B cell (primary cell): ENCODE measurements at places on chromosomes 16 and 17. TPM values are rescaled to one million over a fixed set of nuclear protein-coding genes. Genes with fewer than 3 reads are reported as not detected.
A peak's percentile ranks its signal among the peaks of the same experiment; 100 is the strongest.

- H3K27ac ChIP-seq: no peak overlapping the region
- no peak for DNase-seq
- H3K27me3 ChIP-seq: no peaks in the 10 kb centered on the region
- H3K4me1 ChIP-seq: no peaks in the 10 kb centered on the region
- no peaks in the 10 kb centered on the region for H3K36me3 ChIP-seq
Observed at GRCh38 chr17:50640686-50641351, 6.1 kb downstream of the ABCC3 start.

NDUFB10 gene
- 63.7 and 70.4 TPM in 2 replicates for total RNA-seq

DNA sequence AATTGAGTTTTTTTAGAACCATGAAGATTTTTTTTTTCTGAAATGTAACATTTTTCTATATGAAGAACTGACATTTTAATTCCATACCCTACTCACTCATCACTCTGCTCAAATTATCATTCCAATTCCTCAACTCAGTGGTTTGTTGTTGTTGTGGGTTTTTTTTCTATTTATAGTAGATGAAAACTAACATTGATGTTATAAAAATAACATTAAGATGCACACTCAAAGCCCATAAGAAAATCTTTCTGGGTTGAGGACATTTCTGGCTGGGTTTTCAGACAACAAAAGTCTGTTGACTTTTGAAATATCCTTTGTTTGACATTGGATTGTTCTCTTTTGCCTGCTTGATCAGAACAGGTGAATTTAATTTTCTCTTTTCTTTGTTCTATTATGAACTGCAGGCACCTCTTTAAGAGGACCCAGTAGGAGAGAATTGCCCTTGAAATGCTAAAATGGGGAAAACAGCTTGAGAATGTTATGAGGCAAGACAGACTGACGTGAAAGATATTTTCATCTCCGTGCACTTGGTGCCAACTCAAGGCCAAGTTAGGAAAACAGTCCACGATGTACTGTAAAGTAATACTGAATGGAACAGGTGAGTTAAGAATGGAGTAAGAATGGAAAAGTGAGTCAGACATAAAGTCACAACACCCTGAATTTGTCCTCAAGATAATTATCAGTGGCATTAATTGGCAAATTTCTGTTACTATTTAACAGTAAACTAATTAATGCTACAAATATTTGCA is 16.1 kb upstream of the ABCA5 start:
- no peak for DNase-seq
- no peak overlapping the region for H3K4me3 ChIP-seq
- no peaks in the 10 kb centered on the region for H3K27me3 ChIP-seq
- H3K36me3 ChIP-seq: no peaks in the 10 kb centered on the region

- no peak overlapping the region for H3K4me3 ChIP-seq
- H3K27ac ChIP-seq: no peak overlapping the region
- H3K27me3 ChIP-seq: no peaks in the 10 kb centered on the region
- peaks cover 6% of the 10 kb centered on the region for H3K4me1 ChIP-seq
- DNase-seq: no peak
Observed at GRCh38 chr16:84740596-84741116, 40.9 kb downstream of the USP10 start.

- H3K36me3 ChIP-seq: no peaks in the 10 kb centered on the region
- no peaks in the 10 kb centered on the region for H3K4me1 ChIP-seq
- H3K27ac ChIP-seq: no peak overlapping the region
Observed at GRCh38 chr16:76204249-76204648, 73.0 kb upstream of the CNTNAP4 start.

DNA sequence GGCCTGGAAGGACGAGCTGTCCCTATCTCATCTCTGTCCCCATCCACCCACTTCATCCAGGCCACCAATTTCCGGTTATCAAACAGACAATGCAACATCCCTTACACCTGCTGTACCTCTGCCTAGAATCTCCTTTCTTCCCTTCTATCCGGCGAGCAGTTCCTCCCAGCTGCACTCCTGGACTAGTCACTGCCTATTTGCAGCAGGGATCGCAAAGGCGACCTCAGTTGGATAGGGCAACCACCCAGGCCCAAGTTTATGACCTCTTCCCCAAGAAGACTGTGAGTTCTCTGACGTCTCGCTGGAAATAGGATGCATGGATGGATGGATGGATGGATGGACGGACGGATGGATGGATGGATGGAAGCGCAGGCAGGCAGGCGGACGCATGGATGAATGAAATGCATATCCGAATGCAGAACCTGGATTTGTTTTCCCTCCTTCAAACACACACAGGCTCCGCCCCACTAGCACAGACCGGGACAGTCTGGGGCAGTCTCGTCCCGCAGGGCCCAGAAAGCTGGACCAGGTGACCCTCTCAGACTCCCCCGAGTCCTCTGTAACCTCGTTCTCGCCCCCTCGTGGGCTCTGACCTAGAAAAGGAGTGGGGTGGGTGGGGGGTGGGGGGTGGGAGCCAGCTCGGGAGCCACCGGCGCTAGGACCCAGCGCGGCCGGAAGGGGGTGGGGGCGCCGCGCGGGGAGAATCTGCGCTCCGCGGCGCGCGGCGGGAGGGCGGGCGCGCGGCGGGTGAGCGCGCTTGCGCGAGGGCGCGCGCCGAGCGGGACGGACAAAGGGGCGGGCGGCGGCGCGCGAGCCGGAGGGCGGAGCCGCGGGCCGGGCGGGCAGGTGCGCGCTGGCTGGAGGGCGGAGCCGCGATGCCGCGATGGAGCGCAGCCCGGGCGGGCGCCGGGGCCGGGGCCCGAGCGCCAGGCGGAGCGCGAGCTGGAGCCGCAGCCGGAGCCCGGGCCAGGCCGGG is at the start of gene SBK1:
SBK1 (plus strand) TSS at position 875 of the 976 bp plus-strand sequence. CDS start 24,867 bp downstream, outside the sequence.
- H3K4me1 ChIP-seq: peaks cover 15% of the 10 kb centered on the region
- peak within 1 kb of the TSS; percentile 65 for H3K4me3 ChIP-seq
- H3K27ac ChIP-seq: peak within 1 kb of the TSS; percentile 11
- no peaks in the 10 kb centered on the region for H3K36me3 ChIP-seq
- peaks cover 20% of the 10 kb centered on the region for H3K27me3 ChIP-seq

DNA sequence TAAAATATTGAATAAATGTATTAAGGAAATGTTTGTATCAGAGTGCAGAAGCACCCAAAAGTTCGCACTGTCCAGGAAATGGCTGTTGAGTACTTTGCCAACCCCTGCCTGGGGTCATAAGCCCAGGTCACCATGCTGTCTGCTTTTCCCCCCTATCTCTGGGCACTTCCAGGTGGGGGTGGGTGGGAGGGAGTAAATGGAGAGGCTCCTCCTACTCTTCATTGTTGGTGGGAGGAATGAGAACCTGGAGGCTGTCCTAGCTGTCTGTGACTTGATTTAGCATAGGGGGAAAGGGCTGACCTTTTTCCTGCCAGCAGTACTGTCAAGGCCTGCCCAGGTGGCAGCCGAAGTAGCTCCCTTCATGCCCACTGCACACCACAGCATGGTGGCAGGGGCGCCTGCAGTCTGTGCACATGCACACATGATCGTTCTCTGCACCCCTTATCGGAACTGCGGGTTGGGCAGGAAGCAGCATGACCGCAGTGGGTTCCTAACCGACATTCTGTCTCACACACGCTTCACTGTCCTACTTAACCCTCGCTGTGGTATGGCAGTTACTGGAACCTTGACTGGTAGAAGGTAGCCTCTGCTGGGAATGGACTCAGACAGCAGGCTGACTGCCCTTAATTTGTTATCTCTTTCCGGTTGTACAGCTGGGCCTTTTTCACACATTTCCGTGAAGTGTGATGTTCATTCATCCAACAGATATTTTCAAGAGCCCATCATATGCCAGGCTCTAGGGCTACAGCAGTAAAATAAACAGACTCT is 41.5 kb downstream of the LDHD start:
- H3K4me1 ChIP-seq: peaks cover 37% of the 10 kb centered on the region
- H3K36me3 ChIP-seq: no peaks in the 10 kb centered on the region
- DNase-seq: peak; percentile 83
- H3K27me3 ChIP-seq: no peaks in the 10 kb centered on the region

DNAI2 gene
- not detected in 2 replicates for total RNA-seq

DNA sequence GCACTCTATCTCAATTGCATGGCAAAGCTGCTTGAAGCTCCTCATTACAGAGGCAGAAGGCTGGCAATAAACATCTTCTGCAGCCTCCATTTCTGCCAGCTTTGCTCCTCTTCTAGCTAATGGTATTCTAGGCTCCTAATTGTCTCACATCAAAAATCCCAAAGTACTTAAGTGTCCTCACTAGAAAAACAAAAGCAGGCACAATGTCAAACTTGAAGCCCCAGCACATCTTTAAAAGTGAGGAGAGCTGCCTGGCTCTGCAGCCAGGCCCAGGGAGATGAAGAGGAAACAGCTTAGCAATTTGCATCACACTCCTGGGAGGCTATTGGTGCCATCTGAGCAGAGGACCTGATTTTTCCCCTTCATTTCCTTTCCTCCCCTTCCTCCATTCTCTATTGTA is 197.1 kb downstream of the KCNJ2 start:
- H3K36me3 ChIP-seq: no peaks in the 10 kb centered on the region
- no peaks in the 10 kb centered on the region for H3K4me1 ChIP-seq
- no peak overlapping the region for H3K27ac ChIP-seq
- DNase-seq: no peak

DNA sequence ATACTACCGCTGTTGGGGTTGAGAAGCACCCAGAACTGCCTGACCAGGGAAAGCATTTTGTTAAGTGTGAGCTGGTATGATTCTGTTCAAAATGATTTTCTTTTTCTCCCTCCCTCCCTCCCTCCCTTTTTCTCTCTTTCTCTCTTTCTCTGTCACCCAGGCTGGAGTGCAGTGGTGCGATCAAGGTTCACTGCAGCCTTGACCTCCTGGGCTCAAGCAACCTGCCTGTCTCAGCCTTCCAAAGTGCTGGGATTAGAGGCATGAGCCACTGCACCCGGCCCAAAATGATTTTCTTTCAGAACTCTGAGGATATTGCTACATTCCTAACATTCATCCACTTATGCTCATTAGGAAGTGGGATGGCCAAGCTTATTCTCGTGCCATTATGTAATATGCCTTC is 41.3 kb downstream of the SLC47A1 start:
- H3K27me3 ChIP-seq: peaks cover 5% of the 10 kb centered on the region
- no peak for DNase-seq
- H3K36me3 ChIP-seq: no peaks in the 10 kb centered on the region
- H3K4me3 ChIP-seq: no peak overlapping the region
- no peak overlapping the region for H3K27ac ChIP-seq

DNA sequence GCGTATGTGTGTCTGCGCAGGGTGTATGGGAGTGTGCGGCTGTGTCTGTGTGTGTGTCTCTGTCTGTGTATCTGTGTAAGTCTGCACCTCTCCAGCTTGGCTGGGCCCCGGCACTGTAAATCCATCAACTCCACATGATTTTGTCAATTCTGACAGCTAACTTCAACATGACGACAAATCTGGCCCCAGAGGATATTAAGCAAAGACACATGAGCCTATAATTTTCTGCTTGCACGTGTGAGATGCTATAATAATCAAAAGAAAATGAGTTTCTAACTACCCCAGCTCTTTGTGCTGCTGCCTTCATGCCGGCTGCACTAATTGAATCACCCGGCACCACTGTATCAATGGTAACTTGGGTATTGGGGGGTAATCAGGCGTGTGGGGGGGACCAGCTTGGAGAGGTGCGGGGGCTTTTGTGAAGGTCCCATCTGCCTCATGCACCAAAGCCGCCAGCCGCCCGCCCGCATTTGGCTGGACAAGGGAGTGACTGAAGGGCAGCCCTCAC is 57.6 kb upstream of the LHX1 start:
- DNase-seq: no peak
- H3K27ac ChIP-seq: no peak overlapping the region
- peaks cover 9% of the 10 kb centered on the region for H3K27me3 ChIP-seq
- H3K36me3 ChIP-seq: no peaks in the 10 kb centered on the region

DNA sequence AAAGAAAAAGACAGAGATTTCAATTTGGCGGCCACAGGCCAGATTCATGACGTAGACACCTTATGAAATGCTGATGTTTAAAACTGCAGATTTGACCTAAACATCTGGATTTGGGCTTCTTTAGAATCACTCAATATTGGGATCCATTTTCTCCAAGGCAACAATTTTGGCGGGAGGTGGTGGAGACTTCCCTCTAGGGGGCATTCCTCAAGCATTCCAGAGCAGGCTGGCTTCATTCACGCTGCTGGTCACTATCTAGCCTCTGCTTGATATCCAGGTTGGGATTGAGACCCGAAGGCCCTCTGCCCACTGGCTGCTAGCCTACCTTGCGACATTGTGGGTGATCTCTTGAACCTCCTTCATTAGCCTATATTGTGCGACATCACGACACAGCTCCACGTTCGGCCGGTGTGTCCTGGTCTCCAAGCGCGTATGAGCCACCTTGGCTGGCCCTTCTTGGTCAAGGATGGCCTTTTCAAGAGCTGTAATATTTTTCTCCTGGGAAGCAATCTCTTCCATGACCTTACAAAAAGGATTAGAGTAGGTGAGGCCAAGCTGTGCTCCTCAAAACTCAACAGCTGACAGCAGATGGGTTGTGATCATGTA is 24.5 kb downstream of the FBXO39 start:
- no peaks in the 10 kb centered on the region for H3K36me3 ChIP-seq
- H3K27me3 ChIP-seq: peaks cover 3% of the 10 kb centered on the region
- no peak for DNase-seq
- no peak overlapping the region for H3K4me3 ChIP-seq
- H3K4me1 ChIP-seq: no peaks in the 10 kb centered on the region

- H3K27ac ChIP-seq: peak within 1 kb of the TSS; percentile 90
- no peaks in the 10 kb centered on the region for H3K27me3 ChIP-seq
- peaks cover 12% of the 10 kb centered on the region for H3K36me3 ChIP-seq
- peak; percentile 86 for DNase-seq
- peaks cover 46% of the 10 kb centered on the region for H3K4me1 ChIP-seq
Observed at GRCh38 chr17:30970831-30971567, at the start of gene RNF135. RNF135 (plus strand) TSS chr17:30971039; CDS start chr17:30971074, 35 bp downstream.

DNA sequence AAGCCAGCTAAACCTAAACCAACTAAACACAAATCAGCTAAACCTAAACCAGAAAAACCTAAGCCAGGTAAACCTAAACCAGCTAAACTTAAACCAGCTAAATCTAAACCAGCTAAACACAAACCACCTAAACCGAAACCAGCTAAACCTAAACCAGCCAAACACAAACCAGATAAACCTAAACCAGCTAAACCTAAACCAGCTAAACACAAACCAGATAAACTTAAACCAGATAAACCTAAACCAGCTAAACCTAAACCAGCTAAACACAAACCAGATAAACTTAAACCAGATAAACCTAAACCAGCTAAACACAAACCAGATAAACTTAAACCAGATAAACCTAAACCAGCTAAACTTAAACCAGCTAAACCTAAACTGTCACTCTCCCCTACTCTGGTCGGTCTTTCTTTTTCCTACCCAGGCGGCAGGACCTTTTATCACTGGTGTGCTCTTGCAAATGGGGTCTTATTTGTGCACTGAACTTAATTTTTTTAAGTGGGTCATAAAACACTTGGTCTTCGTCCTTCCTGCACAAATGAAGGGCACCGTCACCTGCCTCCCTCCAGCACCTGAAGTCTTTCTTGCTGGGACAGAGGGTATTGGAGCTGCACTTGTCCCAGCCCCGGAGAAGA is 7.2 kb downstream of the EVPL start:
- no peak overlapping the region for H3K27ac ChIP-seq
- H3K27me3 ChIP-seq: peaks cover under 1% of the 10 kb centered on the region
- H3K36me3 ChIP-seq: no peaks in the 10 kb centered on the region
- no peak overlapping the region for H3K4me3 ChIP-seq
- no peaks in the 10 kb centered on the region for H3K4me1 ChIP-seq
- no peak for DNase-seq

GRCh38 chr17:64420143-64420670 is 28.7 kb upstream of the MILR1 start:
- peak; percentile 84 for DNase-seq
- no peak overlapping the region for H3K27ac ChIP-seq
- no peak overlapping the region for H3K4me3 ChIP-seq

EPOP gene
- total RNA-seq: 0.97 and 1.2 TPM in 2 replicates
